ENCODE measurements at places on chromosomes 2 and 18.

DNA sequence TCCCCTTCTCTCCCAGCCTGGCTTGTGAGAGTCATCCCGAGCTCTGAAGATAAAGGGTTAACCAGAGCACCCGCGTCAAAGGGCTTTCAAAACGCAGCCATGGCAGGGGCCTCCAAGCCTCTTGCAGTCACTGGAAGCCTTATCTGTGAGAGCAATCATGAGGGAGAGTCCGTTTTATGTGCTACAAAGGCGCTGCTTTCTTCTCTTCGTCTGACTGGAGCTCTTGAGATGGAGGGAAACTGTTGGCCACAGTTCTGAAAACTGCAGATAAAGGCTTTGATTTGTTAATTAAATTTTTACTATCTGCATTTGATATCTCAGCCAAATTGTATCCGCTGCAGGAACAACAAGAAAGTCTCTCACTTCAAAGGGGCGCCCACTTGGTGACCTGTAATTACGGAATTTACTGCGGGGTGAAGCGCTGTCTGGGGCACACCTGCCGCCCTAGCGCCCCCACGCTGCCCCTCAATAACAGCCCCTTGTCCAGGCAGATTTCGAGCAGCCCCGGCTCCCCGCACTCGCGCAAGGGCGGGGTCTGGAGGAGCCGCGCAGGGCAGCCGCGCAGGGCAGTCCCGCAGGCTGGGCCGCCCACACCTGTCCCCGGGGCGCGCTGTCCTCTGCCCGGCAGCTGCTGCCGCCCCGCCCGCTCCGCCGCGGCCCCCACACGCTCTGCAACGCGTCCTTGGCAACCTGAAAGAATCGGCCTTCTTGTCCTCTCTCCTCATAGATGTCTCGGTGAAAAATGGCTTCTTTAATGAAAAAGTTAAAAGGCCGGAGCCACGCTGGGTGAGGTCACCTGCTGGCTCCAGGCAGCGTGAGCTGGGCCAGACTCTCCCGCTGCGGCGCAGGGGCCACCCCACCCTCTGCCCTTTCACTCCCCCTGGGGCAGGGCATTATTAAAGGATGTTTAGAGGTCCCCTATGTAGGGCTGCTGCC lies 217.9 kb downstream of the VAPA start:
- no peak for DNase-seq

DNA sequence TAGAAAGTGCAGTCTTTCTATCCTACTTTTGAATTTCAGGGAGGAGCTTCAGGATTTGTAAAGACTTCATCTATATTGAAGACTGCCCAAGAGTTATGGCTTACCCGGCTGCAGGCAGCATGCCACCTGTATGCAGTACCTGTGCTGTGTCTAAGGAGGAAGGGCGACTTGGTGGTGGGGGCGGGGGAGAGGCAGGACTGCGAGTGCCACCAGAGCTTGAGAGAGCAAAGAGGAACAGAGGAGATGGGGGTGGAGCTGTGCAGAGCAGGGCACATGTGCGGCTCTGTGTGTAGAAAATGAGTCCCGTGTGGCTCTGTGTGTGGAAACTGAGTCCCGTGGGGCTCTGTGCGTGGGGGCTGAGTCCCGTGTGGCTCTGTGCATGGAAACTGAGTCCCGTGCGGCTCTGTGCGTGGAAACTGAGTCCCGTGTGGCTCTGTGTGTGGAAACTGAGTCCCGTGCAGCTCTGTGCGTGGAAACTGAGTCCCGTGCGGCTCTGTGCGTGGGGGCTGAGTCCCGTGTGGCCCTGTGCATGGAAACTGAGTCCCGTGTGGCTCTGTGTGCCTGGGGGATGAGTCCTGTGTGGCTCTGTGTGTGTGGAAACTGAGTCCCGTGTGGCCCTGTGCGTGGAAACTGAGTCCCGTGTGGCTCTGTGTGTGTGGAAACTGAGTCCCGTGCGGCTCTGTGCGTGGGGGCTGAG lies 43.2 kb downstream of the LDLRAD4 start:
- DNase-seq = no peak

DNA sequence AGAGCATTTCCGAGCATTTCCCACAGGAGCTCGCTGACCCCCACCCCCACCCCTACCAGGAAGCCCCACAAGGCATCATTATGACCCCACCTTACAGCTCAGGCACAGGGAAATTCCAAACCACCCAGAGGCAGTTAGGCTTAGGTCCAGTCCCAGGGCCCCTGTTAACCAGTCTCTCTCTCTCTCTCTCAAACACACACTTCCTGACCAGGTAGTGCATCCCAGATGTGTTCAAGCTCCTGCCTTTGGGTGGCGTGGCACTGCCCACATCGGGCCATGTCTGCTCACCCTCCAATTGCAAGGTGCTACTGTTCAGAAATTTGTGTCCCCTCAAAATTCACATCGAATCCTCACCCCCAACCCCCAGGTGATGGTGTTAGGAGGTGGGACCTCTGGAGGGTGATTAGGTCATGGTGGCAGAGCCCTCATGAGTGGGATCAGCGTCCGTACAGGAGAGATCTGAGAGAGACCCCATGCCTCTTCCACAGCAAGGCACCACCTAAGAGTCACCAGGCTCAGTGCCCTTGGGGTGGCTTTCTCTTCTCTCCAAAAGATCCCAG lies 8.8 kb downstream of the COPS9 start:
- no peak for DNase-seq

DNA sequence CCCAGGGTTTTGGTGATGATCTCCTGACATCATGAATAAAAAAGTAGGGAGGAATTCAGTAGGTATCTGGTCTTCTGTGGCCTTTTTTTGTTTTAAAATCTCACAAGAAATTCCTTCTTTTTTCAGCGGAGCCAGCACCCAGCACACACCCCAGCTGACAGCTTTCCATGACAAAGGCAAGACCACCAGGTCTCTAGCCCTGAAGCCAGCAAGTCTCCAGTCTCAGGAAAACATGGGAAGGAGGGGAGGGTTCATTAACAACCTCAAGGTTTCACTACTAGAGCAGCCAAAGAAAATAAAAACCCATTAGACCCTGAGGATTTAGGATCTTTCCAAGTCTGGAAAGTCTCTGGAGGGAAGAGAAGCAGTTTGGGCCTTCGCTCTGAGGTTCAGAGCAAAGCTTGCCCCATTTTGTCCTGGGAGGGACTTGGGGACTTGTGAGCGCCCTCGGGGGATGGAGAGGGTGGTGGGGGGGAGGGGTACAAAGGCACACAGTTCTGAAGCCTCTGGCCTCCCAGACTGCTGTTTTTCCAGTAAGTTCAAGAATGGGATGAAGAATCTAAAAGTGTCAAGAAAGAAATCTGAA lies 9.0 kb downstream of the FOXI3 start:
- DNase-seq = no peak

DNA sequence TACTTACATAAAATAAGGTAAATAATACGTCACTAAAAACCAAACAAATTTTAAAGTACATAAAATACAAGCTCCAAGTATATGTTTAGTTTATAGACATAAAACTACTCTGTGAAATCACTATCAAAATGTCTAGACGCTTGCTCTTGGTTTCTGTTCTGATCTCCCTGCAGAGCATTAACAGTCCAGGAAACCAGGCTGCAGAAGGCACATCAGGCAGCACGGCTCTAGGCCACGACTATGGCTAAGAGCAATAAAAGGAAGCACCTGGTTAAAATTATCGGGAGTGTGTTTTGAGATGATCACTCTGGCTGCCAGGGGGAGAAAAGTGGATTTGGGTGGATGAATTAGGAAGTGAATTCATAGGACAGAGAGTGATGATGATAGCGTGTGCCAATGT lies 196.0 kb upstream of the SPHKAP start:
- no peak for DNase-seq

DNA sequence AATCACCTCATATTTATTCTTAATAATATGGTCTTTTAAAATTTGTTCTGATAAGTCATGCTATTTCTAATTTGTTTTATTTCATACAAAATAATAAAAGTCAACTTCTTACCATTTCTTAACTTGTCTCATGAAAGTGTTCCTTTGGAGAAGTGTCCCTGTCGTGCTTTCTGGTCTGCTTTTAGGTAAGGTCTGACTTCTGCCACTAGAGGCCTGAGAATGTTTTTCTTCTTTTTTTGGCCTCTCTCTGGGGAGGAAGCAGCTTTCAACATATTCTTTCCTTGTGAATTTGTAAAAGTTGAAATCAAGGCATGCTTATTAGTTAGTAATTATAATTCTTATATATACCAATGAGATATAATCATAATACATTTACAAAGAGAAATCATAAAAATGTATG lies 39.4 kb downstream of the MAP2 start:
- no peak for DNase-seq

DNA sequence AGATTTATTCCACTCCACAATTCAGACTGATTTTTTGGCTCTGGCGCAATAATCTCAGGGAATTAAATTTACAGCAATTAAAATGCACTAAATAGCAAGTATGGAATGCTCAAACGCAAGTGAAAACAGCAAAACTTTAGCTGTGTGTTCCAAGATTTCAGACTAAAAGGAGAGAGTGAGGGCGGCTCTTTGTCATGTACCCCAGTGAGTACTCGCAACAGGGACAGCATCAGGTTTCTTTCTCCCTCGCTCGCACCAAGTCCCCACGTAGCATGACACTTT lies 1.1 kb downstream of the ROCK2 start:
- no peak for DNase-seq

GRCh38 chr18:59851784-59852399 lies 47.9 kb upstream of the PMAIP1 start:
- no peak for DNase-seq

DNA sequence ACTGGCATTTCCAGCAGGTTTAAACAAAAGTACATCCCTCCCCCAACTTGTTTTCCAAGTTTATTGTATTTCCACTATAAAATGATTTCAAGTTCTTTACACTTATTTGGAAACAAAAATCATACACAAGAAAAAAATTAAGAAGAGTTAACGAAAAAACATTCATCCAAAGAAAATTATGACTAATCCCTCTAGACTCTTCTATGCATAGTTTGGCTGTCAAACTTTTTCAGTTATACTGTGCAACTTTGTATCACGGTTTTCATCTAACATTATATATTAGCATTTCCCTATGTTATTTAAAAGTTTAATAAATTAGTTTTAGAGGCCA lies 627 bp downstream of the WDCP start:
- no peak for DNase-seq

DNA sequence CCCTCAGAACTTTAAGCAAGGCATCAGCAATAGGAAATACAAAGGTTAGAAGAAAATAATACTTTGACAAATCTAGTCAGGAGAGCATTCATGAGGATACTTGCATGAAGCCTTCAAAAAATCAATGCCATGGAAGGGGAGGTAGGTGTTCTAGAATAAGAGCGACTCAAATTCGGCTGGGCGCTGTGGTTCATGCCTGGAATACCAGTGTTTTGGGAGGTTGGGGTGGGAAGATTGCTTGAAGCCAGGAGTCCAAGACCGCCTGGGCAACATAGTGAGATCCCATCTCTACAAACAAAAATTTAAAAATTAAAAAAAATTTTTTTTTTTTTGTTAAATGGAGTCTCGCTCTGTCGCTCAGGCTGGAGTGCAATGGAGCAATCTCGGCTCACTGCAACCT lies 21.8 kb downstream of the GBX2 start:
- no peak for DNase-seq

GRCh38 chr2:172970660-172971059 lies 105.0 kb upstream of the MAP3K20 start:
- DNase-seq = no peak

DNA sequence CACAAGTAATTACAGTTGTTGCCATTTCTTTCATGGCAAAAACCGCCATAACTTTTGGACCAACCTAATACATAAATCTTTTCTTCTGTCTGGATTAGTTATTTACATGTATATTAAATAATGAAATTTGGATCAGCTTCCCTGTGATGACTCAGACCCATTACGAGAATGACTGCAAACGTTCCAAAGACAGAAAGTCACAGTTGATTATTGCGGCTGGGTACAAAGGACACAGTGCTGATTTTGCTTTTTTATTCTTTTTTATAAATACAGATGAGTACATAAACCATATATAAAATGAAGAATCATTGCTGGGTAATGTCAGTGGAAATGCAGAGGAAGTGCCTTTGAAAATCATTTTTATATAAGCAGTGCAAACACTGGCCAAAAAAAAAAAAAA lies 126.2 kb downstream of the TWIST2 start:
- no peak for DNase-seq

- no peak for DNase-seq
Observed at GRCh38 chr2:241776336-241777169, at the start of gene GAL3ST2. TSS of gene GAL3ST2 (plus strand) at chr2:241776822. CDS start at chr2:241776956, 134 bp downstream.

DNA sequence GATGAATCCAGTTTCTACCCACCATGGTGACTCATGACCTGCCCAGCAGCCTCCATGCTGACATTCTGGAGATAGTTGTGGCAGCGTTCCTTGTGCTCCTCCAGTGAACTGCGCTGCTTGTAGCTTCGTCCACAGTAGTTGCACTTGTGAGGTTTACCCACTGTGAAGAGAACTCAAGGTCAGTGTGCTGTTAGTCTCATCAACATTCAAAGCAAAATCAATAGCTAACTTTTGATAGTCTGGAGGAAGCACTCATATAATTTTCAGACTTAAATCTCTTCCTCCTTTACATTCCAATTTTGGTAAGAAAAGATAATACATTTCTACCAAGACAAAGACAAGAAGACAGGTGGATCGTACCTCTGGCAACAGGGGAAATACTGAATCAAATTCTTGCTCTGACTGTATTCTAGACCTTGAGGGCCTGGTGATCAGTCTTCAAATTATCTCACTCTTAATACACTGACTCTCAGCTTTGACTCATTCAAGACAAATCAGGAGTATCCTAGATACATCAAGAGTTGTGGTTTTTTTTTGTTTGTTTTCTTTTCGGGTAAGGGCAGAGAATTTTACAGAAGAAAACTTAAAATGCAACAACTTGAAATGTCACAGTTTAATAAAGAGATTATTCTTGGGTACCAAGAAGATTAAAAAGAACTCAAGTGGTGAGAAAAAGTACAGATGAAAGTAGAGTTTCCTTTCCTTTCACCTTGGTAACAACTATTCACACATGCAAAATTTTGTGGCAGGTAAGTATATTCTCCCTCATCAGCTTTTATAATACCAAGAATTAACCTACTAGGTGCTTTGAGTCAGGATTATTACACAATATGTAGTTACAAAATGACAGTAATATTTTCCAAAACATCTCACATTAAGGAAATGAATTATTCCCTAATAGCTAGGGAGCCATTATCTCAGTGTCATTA lies 129.2 kb downstream of the IKZF2 start:
- no peak for DNase-seq

All from WERI-Rb-1 (cell line).